Right ventricle myocardium inferior (tissue), 1 donor: ENCODE measurements at places on chromosomes 12 and 14. TPM values are rescaled to one million over a fixed set of nuclear protein-coding genes. Genes with fewer than 3 reads are reported as not detected.

Gene PLA2G1B
- not detected for total RNA-seq

DNA sequence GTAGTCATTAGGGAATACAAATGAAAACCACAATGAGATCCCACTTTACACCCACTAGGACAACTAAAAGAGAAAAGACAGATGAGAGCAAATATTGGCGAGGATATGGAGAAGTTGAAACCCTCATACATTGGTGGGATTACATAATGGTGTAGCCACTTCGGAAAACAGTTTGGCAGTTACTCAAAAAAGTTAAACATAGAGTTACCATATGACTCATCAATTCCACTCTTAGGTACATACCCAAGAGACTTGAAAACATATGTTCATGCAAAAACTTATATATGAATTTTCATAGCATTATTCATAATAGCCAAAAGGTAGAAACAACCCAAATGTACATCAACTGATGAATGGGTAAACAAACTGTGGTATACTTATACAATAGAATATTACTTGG, 27.1 kb downstream of the ALDH1L2 start:
- DNase-seq, result no peak

- no peak for DNase-seq
Measured at GRCh38 chr12:54053003-54053750, 458 bp upstream of the HOXC4 start.

DNA sequence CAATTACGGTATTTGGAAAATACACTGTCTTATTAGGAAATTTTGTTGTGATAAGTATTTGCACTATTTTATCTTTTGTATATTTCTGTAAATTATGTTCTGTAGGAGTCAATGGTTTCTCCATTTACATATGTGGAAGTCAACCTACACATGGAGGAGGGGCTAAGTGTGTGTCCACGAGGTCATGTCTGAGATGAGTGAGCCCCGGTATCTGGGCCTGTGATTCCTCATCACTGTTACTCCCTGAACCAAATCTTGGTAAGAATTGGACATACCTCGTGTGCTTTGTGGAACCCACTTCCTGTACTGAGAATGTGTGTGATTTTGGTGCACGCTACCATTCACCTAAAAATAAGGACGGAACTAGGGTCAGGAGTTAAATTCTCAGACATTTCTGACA, 1105.5 kb downstream of the TMEM121 start:
- DNase-seq, result no peak

Gene CSAD
- 10.8 TPM for total RNA-seq

GRCh38 chr12:29025937-29026336, 123.1 kb upstream of the FAR2 start:
- no peak for DNase-seq

DNA sequence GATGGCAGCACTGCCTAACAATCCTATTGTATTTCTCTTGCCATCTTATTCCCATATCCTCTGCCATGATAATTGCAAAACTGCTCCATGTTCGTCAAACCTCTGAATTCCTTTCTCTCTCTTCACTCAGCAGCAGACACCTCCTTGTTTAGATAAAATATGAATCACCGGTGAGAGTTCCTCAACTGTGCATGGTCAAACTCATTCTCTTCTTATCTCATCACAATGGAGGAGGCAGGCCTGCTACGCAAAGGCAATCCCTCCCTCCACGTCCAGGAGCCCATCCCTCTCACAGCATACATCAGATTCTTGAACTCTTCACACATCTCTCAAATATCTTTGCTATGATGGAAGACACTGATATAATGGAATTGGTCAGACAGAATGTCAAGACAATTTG, 90.1 kb upstream of the DAAM1 start:
- no peak for DNase-seq

DNA sequence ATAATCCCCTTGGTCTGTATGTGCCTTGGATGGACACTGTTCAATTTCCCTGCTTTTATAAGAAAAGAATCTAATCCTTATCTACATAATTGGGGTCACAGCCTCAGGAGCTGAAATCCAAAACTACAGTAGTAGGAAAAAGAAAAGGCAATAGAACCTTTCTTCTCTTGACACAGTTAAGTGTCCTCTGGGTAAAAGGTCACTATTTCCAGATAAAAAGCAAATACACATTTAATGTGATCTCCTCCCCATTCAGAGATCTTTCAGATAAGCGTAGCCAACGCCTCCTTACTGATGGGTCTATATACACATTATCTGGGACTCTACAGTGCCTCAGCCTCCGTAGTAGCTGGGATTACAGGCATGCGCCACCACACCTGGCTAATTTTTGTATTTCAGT, 73.4 kb downstream of the CLIP1 start:
- DNase-seq, result no peak

DNA sequence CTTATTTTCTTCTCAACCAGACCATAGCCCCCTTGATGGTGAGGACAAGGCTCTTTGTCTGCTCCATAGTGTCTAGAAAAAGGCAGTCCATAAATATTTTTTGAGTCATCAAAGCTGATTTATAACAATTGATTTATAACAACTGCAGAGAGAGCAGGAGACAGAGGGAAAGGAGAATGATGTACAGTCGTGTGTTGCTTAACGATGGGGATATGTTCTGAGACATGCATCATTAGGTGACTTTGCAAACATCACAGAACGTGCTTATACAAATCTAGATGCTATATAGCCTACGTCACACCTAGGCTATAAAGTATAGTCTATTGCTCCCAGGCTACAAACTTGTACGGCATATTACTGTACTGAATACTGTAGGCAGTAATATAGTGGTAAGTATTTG, 143.3 kb downstream of the NTF3 start:
- DNase-seq, result no peak
